ENCODE measurements at places on chromosomes 5 and 9. TPM values are rescaled to one million over a fixed set of nuclear protein-coding genes. Genes with fewer than 3 reads are reported as not detected.

DNA sequence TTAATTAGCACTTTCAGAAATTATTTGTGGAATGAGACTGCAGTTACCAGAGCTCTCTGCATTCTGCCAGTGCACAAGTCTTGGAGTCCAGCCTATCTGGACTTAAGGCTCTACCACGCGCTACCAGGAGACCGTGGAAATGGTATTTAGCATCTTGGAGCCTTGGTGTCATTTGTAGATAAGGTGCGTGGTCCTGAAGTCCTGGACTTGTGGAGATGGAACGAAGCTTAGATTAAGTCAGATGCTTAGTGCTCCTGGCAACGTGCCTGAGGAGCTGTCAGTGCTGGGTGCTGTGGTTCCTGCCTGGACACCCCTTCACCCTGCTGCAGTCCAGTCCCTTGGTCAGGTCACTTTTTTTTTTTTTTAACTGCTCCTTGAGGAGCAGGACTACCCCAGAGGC is 59.7 kb downstream of the RCL1 start:
- DNase-seq = no peak

GRCh38 chr9:126915281-126915816 is 767 bp downstream of the RALGPS1 start:
- DNase-seq = peak; percentile 36

- DNase-seq = no peak
These were observed 74.4 kb downstream of the AGTPBP1 start for GRCh38 chr9:85667374-85667773.

GRCh38 chr5:142512043-142513042 is 173.5 kb downstream of the FGF1 start:
- no peak for DNase-seq

- DNase-seq = no peak
These were observed 2.5 kb upstream of the NR6A1 start for GRCh38 chr9:124773473-124774128.

- no peak for DNase-seq
These were observed 185.8 kb downstream of the CD180 start for GRCh38 chr5:67010684-67011409.

TMEM171 gene
- not detected for total RNA-seq

- no peak for DNase-seq
These were observed 372.0 kb downstream of the CDH9 start for GRCh38 chr5:26666371-26666770.

GRCh38 chr5:119105971-119106370 is 35.1 kb downstream of the DMXL1 start:
- DNase-seq = no peak

GRCh38 chr5:148403344-148403743 is 19.6 kb downstream of the FBXO38 start:
- DNase-seq = no peak

PCDHGA9 gene
- total RNA-seq = 0.19 TPM

- no peak for DNase-seq
These were observed 46.7 kb upstream of the UBQLN1 start for GRCh38 chr9:83754383-83754977.

COL15A1 gene
- not detected for total RNA-seq

GKAP1 gene
- total RNA-seq = 15.5 TPM

DNA sequence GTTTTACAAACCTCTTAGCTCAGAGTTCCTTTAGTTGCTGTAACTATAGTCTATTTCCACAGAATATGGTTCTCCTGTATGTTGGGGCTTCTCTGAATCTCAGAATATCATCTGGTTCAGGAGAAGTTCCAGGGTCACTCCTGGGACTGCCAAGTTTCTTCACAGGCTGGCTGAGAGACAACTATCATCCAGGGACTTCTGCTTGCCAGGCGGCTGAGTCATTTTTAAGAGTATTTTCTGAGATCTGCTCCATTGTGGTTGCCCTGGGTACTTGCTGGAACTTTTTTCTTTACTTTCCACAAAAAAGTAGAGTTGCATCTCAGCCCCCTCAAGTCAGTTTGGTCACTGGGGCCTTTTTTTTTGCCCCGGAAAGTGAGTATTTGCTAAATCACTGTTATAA is 566.5 kb downstream of the LRRC70 start:
- no peak for DNase-seq

DNA sequence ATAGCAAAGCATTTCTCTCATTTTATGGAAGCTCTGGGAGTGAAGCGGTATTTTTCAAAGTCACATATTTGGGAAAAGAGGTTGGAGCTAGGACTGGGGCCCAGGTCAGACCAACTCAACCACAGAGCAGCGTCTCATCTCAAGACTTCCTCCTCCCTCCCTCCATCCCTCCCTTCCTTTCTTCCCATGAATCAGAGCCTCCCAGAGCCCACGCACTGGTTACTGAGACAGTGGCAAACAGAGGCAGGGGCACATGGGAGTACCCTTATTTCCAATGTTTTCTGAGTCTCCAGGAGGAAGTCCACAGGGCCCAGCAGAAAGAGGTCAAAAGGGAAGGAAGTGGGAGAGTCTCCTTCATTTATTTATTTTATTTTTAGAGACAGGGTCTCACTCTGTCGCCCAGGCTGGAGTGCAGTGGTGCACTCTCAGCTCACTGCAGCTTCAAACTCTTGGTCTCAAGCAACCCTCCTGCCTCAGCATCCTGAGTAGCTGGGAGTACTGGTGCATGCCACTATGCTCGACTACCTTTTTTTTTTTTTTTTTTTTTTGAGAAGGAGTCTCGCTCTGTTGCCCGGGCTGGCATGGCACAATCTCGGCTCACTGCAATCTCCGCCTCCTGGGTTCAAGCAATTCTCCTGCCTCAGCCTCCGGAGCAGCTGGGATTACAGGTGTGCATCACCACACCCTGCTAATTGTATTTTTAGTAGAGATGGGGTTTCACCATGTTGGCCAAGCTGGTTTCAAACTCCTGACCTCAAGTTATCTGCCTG is 52.5 kb upstream of the CDKN2AIPNL start:
- no peak for DNase-seq

ASB6 gene
- 33.7 TPM for total RNA-seq

- no peak for DNase-seq
These were observed 261.0 kb downstream of the NSG2 start for GRCh38 chr5:174306345-174307030.

GRCh38 chr5:156395306-156395675 is 68.3 kb downstream of the SGCD start:
- no peak for DNase-seq

- DNase-seq = no peak
These were observed 31.7 kb downstream of the ADRB2 start for GRCh38 chr5:148858106-148858505.

- DNase-seq = no peak
These were observed 106.2 kb downstream of the LHFPL2 start for GRCh38 chr5:78542321-78542840.

GRCh38 chr5:150625831-150626746 is 14.4 kb upstream of the SYNPO start:
- no peak for DNase-seq

ADAMTSL2 gene
- total RNA-seq = 0.44 TPM

PCDHA10 gene
- total RNA-seq = not detected

GRCh38 chr5:30600892-30601291 is 592.6 kb upstream of the CDH6 start:
- no peak for DNase-seq

KIF24 gene
- 0.44 TPM for total RNA-seq
